ENCODE measurements at places on chromosomes 3 and 15.

DNA sequence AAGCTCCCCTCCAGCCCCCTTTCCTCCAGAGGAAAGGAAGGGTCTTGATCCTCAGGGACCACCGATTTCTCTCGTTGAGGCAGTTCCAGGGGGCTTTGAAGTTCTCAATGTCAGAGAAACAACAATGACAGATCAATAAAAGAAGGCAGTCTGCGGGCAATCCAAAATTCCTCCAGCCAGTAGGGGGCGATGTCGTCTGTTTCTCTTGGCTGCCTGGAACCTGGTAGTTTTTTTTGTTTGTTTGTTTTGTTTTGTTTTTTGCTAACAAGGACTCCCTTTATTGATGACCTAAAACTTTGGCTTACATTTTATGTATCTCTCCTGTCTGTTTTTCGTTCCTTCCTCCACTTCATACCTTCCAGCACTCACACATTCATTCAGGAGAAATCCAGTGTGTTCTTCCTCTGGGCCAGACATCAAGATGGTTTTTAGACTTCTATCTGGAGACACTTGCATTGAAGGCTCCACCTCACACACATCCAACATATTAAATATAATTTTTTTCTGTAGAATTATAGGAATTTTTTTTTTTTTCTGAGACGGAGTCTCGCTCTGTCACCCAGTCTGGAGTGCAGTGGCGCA is 276.6 kb downstream of the RPLP1 start:
- DNase-seq, result no peak

GRCh38 chr3:155070316-155070715 is 9.8 kb upstream of the MME start:
- no peak for DNase-seq

DNA sequence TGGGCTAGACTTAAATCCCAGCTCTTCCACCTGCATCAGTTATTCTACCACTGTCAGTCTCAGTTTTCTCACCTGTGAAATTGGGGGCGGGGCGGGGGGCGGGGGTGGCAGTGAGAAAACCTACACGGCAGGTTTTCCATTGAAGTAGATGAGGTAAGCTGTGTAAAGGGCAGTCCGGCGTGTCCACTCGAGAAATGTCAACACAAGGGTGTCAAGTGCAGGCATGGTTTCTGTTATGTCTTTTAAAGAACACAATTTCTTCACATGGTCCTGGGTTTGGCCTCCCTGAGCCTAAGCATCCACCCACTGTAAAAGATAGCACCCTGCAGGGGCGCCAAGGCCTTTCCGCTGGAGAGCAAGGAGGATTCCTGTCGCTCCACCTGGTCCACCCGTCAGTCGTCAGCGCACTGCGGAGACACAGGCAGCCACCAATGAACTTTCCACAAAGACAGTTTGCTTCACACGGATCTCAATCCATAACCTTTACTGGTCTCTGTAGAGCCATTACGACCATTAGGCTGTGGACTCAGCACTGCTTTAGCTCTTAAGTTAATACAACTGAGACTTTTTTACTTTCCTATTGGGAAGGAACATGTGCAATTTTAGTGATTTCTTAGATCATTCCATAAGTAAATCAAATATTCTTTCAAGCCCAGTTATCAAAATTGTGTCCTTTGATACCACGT is 99.5 kb upstream of the FOXB1 start:
- no peak for DNase-seq

- no peak for DNase-seq
These were observed 12.2 kb downstream of the EIF4E3 start for GRCh38 chr3:71713041-71713440.

GRCh38 chr3:79820089-79820488 is 52.3 kb upstream of the ROBO1 start:
- DNase-seq, result no peak

DNA sequence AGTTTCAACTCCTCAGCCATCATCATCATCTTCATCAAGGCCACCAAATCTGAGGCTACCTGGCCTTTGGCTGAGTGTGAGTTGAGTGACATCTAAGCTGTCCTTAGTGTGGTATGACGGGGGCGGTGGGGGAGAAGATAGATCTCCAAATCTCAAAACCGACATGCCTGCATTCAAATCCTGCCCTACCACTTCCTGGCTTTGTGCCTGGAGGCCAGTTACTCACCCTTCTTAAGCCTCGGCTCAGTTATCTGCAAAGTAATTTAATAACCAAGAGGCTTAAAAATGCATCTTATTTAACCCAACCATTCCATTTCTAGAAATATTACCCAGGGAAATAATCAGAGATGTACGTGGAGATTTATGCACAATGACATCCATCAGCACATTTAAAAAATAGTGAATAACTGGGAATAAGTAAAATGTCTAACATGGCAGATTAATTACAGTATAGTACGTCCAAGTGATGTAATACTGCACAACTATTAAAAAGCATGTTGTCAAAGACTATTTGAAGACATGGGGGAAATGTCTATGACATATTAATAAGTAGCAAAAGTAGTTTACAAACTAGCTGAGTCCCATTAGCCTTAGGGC is 167.4 kb downstream of the NTRK3 start:
- DNase-seq, result no peak

GRCh38 chr3:128498127-128498626 is 5.2 kb upstream of the GATA2 start:
- DNase-seq, result no peak

DNA sequence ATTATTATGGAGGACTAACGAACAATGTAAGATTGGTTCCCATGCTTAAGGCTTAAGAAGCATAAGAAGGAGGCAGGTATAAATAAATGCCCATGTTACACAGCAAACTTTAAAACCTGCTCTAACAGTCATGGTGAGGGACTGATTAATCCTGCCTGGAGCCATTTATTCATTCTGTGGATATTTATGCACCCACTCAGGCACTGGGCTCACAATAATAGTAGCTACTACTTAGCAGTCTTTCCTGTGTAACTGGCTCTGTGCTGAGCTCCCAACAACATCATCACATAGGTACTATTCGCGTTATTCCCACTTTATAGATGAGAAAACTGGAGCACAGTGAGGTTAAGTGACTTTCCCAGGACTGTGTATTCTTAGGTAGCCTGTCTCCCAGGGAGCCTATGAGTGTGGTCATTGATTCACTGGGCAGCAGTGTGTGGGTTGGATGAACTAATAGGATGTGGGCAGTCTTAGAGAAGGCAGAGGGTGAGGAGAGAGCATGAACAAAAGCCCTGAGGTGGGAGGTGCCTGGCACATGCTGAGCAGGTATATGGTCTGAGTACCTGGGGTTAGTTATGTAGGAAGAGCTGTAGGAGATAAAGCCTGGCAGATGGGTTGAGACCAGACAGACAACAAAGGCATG is 44.1 kb upstream of the UMPS start:
- DNase-seq, result no peak

DNA sequence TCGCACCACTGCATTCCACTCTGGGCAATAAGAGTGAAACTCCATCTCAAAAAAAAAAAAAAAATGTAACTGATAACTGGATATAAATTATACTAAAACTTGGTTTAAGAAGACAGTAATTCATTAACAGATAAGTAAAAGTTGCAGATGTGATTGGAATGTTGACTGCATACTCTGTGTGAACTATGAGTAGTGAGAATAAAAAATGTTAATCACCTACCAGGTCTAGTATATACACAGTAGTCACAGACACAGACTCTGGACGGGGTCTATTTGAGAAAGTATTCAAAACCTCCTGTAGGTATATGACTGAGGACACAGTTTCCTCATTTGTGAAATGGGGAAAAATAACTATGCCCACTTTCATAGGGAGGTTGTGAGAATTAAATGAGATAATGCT is 26.0 kb downstream of the GOLM2 start:
- DNase-seq, result no peak

DNA sequence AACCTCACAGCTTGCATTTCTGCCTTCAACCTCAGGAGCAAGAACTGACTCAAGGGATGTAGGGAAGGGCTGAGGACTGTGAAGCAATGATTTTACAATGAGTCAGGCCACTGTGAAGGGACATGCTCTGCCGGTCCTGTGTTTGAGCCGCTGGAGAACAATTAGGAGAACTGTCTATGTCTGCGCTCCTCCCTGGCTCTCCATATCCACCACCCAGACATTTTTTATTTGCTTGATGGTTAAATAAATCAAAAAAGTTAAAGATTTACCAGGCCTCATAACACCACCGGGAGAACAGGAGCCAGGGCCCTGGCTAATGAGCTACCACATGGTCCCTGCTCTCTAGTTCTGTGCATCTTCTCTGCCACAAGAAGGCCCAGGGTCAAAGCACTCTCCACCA is 29.6 kb downstream of the SEC61A1 start:
- DNase-seq, result no peak

DNA sequence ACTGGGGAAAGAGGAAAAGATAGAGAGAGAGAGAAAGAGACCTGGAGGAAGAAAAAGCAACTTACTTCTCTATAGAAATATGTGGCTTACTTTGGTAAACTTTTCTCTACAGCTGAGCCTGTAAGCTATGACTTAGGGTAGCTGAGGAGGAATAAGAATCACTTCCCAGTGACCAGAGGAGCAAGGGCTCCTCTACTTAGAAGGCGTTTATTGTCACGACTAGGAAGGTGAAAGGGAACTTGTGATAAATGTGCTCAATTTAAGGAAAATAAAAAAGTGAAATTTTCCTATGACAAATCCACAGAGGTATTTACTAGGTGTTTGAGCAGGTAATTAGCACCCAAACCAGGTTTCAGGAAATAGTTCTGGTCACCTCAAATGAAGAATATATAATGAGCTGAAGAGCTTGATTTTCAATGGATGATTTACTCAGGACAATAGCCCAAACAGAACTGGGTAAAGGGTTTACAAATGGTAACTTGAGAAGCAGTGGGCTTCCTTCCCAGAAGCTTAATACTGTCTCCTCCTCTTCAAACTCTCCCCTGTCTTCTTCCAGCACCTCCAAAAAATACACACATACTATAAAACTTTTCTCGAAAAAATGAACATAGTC is 46.1 kb downstream of the SOX2 start:
- DNase-seq, result no peak

DNA sequence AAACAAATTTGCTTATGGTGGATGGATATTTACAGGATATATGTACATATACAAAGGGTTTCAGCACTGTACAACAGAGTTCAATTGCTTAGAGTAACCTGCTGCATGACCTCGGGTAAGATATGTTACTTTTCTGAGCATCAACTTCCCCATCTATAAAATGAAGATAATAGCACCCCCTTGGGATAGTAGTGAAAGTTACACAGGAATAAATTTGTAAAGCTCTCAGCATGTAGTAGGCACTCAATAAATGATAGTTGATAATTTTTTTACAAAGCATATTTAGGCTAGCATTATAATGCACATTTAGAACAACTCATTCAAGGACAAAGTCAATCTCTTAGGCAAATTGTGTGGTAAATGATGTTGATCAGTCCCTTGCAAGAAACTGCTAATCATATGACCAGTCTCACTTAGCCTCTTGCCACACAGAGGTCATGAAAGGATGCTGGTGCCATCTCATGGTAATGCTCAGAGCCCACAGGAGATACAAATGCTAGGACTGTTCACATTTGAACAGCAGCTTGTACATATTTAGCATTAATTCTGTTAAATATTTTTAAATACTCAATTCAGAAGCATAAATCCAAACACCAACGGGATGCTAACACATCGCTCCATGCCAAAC is 123.9 kb downstream of the MAGI1 start:
- DNase-seq, result no peak

- DNase-seq, result no peak
These were observed 262.2 kb downstream of the MEX3B start for GRCh38 chr15:81783586-81783985.

GRCh38 chr3:181933052-181933618 is 221.4 kb downstream of the SOX2 start:
- no peak for DNase-seq

DNA sequence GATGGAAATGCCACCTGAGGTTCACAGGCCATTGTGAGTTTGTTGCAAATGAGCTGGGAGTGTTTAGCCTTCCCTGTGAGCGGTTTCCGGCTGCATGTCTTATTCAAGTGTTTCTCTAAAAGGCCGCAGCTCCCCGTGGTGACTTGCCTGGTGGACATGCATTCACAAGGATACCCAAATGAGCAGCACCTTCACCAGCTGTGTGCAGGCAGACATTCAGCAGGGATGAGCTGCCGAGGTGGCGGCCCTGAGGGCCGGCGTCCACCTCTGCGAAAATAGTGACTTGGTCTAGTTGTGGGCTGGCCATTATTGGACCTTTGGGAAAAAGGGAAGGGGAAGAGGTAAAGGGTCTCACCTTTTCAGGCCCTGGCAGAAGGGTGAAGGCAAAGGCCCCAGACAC is 23.4 kb downstream of the SPSB4 start:
- DNase-seq, result no peak
